ENCODE measurements at places on chromosomes 2 and 18.

DNA sequence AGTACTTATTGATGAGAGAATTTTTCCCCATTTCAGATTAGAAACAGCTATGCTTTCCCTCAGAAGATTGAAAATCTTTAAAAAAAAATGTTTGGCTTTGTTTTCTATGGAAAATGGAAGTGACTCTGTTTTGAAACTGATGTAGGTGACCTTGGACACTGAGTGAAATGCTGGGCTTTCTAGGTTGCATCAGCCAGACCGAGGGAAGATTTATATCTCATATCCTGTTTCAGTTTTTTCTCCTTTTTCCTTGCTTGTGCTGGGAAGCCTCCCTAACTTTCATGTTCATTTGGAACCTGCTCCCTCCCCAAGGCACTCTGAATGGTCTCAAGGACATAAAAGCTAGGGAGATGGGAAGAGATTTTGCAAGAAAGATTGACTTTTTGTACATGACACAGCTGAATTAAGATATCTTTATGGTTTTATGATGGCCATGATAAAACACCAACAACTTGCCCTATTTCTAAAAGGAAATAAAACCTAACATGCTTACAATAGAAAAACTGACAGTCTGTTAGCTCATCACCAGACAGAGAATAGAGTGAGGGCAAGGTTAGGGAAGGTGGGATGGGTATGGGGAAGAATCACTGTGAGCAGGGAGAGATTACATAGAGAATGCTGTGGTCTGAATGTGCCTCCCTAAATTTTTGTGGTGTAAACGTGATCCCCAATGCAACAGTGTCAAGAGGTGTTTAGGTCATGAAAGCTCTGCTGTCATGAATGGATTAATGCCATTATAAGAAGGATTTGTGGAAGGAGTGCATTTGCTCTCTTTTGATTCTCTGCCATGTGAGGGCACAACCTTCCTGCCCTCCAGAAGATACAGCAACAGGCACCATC lies 249.7 kb downstream of the TPGS2 start:
- no peak for DNase-seq

GRCh38 chr2:79393107-79393685 lies 119.7 kb upstream of the CTNNA2 start:
- no peak for DNase-seq

DNA sequence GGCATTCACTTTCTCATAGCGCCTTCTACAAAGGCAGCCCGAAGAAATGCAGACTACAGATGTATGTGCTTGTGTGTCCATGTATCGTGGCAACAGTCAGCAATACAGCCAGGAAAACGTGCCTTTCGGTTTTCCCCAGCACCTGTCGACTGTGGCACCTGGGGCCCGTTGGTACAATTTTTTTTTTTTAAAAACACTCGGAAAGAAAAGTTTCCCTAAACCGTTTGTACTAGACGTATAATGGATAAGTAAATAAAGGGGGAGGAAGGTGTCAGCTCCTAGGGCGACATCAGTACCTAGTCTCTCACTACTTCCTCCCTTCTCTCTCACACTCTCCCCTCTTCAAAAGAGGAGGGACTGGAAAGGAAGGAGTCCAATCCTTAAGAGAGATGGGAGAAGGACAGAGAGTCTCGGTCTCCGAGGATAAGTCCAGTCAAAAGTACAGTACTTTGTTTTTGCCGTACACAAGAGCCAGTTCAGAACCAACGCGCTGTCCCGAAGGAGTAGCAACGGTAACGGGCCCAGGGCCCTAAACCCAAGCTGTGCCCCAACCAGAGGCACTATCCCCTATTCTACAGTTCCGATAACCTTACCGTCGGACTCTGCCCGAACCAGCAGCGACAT lies 759 bp downstream of the PPP4R3B start:
- DNase-seq, result peak; percentile 45

- DNase-seq, result no peak
Observed at GRCh38 chr18:62189208-62189607, 2.2 kb downstream of the RELCH start.

Measured in hematopoietic multipotent progenitor cell treated with erythropoietin and hydrocortisone succinate and interleukin-3 and kit ligand, for 15 days (in vitro differentiated cells).